ENCODE measurements at places on chromosomes 12 and 14.

- no peak for DNase-seq
Observed at GRCh38 chr14:68379510-68380328, 413.1 kb downstream of the ZFP36L1 start.

GRCh38 chr12:58502226-58502625 lies 418.1 kb downstream of the LRIG3 start:
- DNase-seq: no peak

DNA sequence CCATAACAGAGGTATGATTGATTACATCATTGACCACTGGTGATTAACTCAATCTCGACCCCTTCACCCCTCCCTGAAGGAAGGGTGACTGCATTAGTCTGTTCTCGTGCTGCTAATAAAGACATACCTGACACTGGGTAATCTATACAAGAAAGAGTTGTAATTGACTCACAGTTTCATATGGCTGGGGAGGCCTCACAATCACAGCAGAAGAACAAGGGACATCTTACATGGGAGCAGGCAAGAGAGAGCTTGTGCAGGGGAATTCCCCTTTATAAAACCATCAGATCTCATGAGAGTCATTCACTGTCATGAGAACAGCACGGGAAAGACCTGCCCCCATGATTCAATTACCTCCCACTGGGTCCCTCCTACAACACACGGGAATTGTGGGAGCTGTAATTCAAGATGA lies 55.9 kb upstream of the TMCC3 start:
- DNase-seq: no peak

GRCh38 chr14:24565766-24566165 lies 10.3 kb downstream of the CTSG start:
- no peak for DNase-seq

GRCh38 chr14:77248666-77249065 lies 22.3 kb downstream of the NGB start:
- DNase-seq: no peak

GRCh38 chr12:96098631-96099030 lies 63.2 kb upstream of the LTA4H start:
- DNase-seq: no peak

GRCh38 chr12:111886662-111887545 lies 44.9 kb downstream of the MAPKAPK5 start:
- DNase-seq: no peak

GRCh38 chr12:77746096-77746495 lies 84.6 kb upstream of the NAV3 start:
- DNase-seq: no peak

DNA sequence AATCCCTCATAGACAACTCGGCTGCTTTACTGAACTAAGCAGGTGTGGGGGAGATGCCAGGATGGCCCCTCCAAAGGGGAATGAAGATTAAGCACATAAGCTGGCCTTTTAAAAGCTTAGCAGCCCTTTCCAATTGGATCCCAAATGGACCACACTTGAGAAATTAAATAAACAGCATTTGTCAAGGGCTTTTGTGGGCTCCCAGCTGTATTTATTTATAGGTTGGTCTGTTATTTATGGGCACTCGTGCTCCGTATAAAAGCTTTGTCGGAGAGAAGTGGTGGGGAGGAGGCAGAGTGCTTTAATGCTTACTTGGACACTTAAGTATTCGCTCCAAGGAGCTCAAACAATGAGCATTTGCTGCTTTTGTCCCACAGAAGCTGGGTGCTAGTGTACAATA lies 580.2 kb downstream of the MED13L start:
- no peak for DNase-seq

- peak; percentile 88 for DNase-seq
Observed at GRCh38 chr12:113130457-113131135, 5.0 kb downstream of the RASAL1 start.

DNA sequence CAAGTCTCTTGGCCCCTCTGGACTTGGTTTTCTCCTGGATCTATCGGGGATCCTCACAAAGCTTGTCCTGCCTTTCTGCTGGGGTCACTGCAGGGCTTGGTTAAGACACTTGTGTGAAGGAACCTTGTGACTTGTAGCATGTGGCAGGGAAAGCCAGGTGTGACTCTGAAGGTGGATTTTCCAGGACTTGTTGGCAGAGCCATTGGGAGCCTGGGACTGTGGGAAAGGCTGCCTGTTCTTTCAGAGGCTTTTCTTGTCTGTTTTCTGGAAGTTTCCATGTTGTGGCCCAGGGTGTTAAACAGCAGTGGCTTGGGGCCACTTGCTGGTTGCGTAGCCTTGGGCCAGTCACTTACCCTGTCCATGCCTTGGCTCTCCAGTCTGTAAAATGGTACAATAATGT lies 12.6 kb downstream of the KMT5A start:
- no peak for DNase-seq

- DNase-seq: no peak
Observed at GRCh38 chr12:104721039-104721405, 237.1 kb downstream of the SLC41A2 start.

DNA sequence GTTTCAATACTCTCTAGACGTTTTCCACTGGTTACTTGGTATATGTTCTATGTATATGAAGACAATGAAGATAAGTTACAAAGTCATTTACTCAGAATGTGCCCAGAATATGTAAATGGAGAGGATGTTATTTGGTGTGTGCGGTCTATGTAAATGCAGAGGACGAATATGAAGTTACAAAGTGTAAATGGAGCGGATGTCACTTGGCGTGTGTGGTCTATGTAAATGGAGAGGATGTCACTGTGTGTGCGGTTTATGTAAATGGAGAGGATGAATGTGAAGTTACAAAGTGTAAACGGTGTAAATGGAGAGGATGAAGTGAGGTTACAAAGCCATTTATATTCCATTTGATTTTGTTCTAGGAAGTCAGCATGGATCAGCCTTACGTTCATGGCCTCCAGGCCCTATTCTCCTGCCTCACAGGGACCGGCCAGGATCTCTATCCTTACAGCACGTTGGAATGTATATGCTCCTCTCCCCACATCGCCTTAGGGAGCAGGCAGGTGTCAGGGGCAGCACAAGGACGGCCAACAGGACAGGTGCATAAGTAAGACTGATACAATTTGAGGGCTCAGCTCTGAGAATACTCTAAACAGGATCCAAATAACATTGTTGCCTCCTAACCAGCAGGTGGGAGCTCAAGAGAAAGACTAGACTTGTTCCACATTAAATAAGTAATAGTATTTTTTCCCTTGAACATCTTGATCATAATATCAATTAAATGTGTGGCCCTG lies 42.4 kb downstream of the GLRX5 start:
- no peak for DNase-seq

GRCh38 chr14:104220215-104221070 lies 82.1 kb downstream of the KIF26A start:
- DNase-seq: no peak

DNA sequence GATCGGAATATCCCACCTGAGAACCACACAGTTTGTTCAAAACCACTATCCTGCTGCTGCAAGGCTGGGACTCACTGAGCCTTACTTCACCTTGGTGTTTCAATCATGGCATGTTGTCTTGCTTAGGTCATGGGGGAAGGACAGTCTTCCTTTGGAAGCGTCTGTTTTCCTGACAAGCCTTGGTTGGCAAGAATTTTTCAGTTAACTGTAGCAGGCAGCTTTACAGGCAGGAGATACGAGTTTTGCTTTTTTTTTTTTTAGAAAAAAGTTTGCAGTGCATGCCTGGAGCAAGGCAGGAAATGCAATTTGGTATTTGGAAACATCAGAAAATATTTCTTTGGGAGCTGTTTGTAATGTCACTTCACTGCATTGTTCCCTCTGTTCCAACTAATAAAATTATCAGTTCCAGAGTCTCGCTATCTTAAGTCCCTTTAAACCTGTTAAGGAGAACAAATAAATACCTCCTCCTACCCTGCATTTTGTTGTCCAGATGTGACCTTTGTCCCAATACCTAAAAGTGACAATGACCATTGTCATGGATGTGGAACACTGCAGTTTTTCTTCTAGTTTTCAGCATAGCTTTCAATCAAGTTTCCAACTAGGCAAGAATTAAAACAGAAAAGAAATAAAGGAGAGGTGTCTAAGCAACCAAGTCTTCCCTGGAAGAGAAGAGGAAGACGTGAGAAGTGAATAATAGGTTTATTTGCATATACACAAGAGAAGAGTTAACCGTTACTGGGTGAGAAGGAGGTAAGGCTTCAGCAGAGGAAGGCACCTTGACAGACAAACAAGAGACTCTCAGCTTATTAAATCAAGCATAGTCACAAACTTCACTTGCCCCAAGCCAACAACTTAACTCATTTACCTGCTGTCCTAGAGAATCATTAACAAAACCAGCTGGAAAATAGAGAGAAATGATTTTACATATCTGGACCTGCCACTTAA lies 71.4 kb upstream of the ACTN1 start:
- no peak for DNase-seq
